ENCODE measurements at places on chromosomes 7 and 10.

DNA sequence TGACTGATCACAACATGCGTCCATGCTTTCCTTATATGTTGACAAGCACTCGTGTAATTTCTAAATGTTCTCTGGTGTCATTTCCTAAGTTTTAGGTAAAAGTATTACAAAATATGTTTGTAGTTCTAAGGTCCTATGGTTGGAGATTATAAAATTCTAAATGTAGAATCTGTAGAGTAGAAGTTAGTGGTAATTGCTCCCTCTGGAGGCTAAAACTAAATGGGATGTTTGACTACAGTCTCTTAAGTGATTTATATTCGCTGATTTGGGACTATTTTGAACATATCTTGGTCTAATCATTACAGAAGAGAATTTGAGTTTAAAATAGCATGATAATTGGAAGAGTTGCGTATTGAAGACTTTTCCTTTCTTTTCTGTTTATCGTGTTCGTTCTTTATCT, 74.1 kb downstream of the ZMYND11 start:
- DNase-seq, result no peak

DNA sequence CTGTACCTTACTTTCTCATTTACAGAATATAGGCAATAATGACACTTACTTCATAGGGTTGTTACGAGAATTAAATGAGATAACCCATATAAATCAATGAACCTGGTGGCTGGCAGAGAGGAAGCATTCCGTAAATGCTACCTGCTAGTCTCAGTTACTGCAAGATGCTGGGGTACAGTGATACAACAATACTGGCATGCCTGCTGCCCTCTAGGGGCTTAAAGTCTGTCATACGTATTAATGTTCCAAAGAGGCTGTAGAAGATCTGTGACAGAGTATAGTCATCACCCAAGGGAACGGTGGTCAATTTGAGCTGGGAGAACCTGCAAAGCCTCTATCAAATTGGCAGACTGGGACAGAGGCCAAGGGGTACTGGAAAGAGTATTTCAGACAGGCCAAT, 421.5 kb downstream of the GPAM start:
- DNase-seq, result no peak

- no peak for DNase-seq
These were observed 191.8 kb downstream of the TRIL start for GRCh38 chr7:28766359-28766758.

DNA sequence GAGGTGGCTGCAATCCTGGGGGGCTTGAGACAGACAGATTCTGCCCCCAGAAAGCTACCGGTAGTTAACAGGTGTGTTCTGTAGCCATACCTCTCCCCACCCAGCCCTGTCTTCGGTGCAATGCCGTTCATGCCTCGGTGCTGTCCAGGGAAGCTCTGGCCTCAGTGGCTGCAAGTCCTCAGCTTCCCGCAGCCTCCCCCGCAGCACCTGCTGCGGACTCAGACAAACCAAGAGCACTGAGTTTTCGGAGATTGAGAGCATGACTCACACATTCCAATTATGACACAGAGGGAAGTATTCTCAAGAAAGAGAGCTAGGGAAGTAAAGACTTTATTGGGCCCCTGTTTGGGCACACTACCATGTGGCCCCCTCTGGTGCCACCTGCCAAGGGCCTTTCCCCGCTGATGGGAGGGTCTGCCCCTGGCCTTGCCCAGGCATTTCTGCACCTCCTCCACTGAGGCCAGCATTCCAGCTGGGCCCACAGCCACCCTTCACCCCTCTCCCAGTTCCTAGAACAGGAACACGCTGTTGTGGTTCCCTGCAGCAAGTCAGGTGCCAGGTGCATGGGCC, 30.2 kb upstream of the EZH2 start:
- no peak for DNase-seq

GRCh38 chr10:11063856-11064255, 46.2 kb downstream of the CELF2 start:
- no peak for DNase-seq

DNA sequence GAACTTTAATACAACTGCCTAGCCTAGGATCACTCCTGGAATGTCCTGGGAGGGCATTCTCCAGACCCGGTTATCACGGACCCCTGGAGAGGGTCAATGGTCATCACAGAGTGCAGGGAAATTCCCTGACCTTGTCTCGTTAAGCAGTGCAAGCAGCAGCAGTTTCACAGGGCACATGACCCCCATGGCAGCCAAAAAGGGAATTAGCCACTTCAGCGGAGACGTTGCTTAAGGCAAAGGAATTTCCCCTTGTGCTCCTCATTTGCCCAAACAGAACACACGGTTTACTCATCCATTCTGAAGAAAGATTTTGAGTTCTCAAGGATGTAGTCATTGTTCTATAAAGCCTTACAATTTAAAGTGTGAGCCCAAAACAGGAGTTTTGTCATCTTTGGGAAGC, 260.3 kb downstream of the SNX13 start:
- DNase-seq, result peak; percentile 57

- DNase-seq, result no peak
These were observed 69.5 kb downstream of the ARID5B start for GRCh38 chr10:61971003-61971325.

DNA sequence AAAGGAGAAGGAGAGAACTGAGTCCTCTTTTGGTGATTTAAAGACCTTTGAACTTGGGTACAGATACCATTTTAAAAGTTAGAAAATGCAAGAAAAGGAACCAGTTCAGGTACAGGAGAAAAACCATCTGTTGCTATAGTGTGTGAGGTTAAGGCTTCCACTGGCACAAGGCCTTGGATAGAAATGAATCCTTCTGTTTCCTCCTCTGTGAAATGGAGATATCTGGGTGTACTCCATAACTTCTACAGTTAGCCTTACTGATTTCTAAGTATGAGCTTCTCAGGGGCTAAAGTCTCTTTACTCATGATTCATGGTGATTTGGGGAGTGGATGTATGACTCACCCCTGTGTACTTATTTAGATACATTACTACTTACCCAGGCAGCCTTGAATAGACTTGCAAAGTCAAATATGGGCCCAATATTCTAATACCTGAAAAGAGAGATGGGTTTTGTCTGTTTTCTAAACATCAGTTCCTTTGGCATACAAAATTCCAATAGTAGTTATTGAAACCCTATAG, 117.2 kb upstream of the ADO start:
- DNase-seq, result no peak

DNA sequence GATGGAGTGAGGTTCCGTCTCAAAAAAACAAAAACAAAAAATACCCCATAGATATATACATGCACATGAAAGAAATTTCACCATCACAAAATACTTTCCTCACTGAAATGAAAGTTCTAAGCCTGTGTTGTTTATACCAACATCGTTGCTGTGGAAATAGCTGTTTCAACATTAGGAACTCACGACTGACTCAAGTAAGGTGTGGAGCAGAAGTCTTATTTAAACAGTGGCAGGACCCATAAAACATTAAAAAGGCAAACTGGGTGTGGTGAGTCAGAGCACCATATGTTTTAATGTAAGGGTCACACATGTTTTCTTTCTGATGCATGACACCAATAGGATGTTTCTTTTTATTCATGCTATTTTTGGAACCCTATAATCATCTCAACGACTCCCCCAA, 48.3 kb downstream of the BAIAP2L1 start:
- DNase-seq, result no peak

DNA sequence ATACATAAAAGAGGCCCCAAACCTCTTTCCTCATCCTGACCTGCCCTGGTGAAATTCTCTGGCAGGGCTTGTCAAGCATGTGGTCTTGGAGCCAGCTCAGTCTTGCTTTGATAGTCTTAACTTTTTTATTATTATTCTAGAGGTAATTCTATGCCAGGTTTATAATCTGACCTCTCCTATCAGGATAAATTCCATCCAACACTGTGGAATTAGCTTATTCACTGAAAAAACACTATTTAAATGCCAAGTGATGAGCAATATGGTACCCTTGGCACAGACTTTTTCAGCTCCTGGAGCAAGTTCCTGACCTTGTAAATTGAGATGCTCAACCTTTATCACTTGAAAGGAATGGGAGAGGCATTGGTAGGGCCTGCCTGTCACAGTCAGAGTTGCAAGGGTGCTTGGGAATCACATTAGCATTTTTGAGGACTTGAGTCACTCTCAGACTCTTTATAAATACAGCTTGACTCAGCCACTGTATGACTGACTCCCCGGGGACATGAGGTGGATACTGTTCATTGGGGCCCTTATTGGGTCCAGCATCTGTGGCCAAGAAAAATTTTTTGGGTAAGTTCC, at the start of gene CPA4:
Gene CPA4 (plus strand): TSS at position 480 of the 576 bp plus-strand sequence. CDS start 20 bp downstream, at position 500.
- no peak for DNase-seq

DNA sequence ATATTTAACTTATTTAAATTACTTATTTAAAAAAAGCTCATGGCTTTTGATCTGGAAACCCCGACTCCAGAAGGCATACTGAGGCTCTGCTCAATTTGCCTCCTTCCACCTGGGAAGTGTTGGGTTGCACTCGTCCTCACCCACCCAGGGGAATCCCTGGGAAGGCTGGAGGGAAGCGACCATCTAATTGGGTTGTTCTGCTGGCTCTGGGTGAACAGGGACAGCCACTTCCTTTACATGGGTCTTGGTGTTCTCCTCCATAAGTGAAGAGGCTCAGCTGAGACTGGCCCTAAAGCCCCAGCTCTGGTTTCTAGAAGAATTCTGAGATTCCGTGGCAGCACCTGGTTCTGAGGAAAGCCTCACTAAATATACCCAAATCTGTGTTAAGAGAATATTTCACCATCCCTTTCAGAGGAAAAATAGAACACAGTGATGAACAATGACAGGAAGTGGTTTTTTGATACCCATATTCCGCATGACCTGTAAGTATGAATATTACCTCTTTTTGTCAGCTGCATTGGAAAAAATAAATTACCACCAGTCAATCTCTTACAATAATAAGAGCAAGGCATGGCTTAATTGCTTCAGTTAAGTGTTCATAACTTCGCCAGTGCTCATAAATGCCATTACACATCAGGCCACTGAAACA, 131.1 kb upstream of the SHH start:
- DNase-seq, result no peak

GRCh38 chr10:129099992-129100391, 367.0 kb upstream of the MGMT start:
- no peak for DNase-seq

DNA sequence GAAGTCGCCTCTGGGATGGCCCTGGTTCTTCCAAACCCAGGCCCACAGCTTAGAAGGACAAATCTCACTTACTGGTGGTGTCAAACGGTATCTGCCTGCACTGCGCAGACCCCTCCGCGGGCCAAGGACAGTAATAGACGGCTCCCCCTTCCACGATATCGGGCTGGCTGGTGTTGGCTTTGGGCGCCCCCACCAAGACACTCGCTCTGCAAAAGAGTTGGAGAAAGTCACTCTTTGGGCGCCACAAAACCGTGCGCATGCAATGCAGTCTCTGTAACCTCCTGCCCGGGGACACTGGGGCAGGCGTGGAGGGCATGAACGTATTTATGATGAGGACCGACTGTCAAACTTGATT, 1.1 kb downstream of the ITGA8 start:
- no peak for DNase-seq

GRCh38 chr7:35760143-35760745, 40.6 kb upstream of the SEPTIN7 start:
- no peak for DNase-seq

- no peak for DNase-seq
These were observed 108.3 kb upstream of the CDK6 start for GRCh38 chr7:92944633-92945032.

DNA sequence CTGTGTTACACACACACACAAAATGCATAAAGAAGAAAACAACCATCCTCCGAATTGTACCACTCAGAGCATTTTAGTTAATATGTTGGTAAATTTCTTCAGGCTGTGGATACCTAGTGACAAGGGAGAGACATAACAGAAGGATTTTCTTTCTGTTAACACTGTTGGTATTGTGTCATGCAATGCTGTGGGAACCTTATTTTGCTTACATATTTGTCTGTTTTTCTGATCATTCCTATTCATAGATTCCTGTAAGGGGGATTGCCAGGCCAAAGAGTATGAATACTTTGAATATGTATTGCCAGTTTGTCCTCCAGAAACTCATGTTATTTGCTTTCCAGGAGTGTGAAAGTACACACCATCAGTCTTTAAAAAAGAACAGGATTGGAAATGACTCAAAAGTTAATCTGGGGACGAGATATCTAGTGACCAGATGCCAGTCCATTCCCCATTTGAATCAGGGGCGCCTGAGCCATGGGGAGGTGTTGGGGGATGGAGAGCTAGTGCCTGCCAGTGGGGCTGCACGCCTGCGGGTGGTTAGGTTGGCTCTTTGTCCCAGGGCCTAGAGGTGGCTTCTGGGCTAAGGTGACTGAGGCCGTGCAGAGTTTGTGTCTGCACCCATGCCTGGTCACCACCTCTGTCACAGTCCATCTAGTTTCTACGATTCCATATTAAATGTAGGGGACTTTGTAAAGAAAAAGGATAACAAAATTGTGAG, 142.0 kb downstream of the PTPN20 start:
- DNase-seq, result no peak

DNA sequence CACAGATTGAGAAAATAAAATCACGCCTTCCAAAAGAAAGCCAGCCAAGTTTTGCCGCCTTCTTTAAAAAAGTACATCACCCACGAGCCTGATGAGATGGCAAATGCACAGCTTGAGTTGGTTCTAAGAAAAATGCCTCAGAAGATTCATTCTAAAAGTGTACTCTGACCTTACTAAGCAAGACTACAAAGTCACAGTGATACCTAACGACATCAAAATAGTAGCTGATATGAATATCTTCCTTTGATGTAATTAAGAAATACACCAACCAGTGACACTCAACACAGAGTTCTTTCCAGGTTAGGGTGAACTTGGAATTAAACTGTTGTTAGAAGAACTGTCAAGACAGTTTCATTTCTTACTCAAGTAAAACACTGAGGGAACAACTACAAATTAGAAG, 78.0 kb upstream of the AMPH start:
- no peak for DNase-seq

DNA sequence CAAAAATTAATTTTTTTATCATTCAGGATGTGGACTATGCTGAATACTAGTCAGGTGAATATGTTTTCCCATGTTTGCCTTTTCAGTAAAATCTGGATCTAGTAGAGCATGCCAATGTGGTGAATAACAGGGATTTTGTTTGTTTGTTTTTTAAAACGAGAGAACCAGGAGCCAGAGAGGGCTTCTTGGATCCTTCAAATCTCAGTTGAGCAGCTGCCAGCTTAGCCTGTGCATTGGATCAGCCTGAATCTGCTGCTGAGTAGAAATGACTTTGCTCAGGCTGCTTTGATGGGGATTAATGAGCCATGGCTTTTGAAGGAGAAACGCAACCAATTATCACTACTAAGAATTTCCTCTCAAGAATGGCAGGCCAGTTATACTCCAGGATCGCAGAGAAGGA, 493.8 kb downstream of the ARL4A start:
- DNase-seq, result no peak

GRCh38 chr7:108083980-108084379, 46.2 kb downstream of the LAMB4 start:
- DNase-seq, result no peak

- DNase-seq, result no peak
These were observed 9.6 kb upstream of the CYREN start for GRCh38 chr7:135180122-135180521.

Data from CD4-positive, alpha-beta T cell treated with Interleukin-4 for 1 hour (primary cell).